Testis (tissue), 5 donors: ENCODE measurements at places on chromosomes 2 and 18.

GRCh38 chr2:181458871-181459270 lies 1.7 kb downstream of the ITGA4 start:
- no peak for DNase-seq

DNA sequence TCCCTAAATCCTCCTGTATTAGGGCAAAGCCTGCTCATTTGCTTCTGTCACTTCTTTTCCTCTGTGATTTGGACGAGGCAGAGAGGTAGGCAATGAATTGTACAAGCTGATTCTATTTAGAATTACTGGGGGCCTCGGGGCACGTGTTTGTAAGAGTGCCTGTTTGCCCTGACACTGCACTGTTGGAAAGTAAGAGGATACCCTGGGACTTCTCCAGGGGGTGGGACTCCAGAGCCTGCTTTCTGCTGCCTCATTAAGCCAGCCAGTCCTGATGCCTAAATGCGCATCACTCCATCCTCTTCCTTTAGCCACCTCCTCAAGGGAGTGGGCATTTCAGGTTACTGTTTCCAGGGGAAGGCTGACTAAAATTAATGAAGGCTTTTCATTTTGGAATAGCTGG lies 134.3 kb downstream of the TDRD15 start:
- no peak for DNase-seq

DNA sequence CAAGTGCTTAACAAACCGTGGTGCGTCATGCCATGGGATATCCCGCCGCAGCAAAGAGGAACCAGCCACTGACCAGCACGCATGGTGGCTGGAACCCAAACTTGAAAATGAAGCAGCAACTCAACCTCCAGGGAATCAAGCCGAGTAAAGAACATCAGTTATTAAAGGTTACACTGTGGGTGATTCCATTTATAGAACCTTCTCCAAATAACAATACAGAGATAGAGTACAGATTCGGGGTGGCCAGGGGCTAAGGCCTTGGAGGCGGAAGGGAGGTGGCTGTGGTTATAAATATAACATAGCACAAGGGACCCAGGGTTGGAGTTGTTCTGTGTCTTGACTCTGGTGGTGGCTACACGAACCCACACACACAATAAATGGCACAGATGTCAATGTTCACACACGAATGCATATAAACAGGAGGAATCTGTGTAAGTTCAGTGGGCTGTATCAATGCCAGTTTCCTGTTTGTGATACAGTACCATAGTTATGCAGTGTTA lies 123.1 kb downstream of the EIPR1 start:
- no peak for DNase-seq

GRCh38 chr2:162678551-162678950 lies 160.0 kb downstream of the KCNH7 start:
- DNase-seq: no peak

DNA sequence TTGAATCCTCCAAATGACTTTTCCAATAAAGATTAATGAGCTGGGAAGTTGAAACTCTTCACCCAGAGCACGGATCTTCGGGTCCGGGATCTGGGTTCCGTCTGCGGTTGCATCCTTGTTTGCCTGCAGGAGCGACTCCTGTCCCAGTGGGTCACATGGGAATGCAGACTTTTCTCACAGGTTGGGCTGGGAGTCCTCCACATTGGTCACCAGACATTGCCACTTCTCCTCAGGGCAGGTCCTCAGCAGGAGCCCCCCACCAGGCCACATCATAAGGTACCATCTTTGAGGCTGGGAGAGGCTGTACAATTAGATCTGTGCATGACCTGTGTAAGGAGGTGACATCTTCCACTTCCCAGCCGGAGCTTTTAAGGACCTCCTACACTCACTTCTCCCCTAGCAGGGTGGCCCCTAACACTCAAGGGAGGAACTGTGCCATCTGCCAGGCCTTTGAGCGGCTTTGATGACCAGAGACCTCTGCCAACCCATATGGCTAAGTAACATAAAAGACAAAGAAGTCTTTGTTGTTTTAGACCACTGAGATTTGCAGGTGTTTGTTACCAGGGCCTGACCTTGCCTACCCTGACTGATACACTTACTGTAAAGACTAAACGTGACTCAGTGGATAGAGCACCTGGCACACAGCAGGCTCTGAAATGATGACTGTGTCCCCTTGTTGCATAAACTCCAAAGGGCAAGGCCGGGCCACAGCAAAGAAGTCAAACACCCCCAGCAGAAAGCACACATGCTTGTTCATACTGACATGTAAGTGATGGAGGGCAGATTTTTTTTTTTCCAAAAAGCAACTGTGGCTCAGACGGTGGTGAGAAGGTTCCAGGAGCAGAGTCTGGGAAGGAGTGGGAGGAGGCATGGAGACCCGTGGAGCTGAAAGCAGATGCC lies 7.9 kb upstream of the TEX51 start:
- DNase-seq: no peak

GRCh38 chr2:41723526-41723925 lies 324.3 kb upstream of the PKDCC start:
- no peak for DNase-seq

DNA sequence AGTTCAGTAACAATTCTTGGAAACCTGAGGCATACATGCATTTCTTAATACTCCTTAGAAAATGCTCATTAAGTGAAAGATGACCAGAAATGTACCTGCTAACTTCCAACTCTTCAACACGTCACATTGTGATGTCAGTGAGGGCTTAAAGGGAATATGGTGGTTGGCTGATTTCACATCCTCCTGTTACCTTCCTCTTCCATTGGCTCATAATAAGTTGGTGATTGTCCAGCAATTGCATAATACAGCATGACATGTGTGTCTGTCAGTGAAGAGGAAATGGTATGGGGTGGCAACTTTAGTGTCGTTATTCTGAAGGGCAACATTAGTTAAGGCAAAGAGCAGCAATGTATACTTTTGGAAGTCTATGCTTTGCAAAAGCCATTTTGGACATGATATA lies 26.0 kb downstream of the PLEK start:
- DNase-seq: no peak

GRCh38 chr2:235958221-235958930 lies 209.8 kb downstream of the GBX2 start:
- DNase-seq: no peak

GRCh38 chr2:199455545-199456382 lies 2.0 kb downstream of the SATB2 start:
- DNase-seq: no peak

- no peak for DNase-seq
Observed at GRCh38 chr18:77151772-77152520, 19.4 kb upstream of the MBP start.

- no peak for DNase-seq
Observed at GRCh38 chr2:1936427-1936980, 192.2 kb upstream of the PXDN start.

DNA sequence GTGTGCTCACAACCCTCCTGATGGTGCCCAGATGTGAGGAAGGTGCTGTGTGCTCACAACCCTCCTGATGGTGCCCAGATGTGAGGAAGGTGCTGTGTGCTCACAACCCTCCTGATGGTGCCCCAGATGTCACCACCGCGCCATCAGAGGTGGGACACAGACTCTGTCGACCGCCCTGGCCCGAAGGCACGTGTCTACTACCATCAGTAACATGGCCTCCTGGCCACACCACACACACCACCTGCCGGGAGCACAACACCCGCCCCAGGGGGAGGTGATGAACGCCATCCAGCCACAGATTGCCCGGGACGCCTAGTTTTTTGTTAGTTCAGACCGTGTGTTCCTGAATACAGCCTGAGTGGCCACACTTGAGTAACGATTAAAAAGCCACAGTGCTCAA lies 24.5 kb downstream of the HDAC4 start:
- no peak for DNase-seq

DNA sequence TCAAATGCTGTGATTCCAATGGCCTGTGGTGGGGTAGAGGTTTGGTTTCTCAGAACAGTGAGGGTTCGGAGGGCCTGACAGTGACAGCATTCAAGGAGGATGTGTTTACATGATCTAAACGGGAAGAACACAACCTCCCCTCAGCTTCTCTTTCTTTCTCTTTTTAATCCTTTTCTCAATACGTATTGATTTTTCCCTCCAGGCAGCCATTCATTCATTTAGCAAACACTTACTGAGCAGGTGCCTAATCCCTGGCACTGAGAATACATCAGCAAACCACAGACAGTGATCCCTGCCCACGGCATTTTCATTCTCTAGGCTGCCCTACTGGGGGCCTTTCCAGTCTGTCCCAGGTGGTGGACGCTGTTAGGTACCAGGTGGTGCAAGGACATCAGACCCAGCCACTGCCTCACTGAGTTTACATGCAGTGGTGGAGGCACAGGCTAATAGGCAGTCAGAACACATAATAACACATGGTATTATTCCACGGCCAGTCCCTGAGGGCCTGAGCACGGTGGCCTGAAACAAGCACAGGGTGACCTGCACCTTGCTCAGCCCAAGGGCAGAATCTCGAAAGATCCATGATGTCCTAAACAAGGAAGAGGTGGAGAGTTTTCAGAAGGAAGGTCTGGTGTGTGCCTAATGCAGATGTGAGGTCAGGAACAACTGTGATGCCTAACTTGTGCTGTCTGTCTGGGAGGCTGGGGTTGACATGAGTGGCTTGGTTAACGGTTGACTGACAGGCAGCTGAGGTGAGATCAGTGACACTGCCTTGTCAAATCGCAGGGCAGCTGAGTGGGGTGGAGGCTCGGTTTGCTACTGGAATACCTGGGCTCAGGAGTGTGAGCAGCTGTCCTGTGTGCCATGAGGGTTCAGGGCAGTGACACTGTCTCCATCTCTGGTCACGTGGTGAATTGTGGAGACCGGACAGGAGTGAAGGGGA lies 785.5 kb upstream of the HS6ST1 start:
- DNase-seq: no peak

DNA sequence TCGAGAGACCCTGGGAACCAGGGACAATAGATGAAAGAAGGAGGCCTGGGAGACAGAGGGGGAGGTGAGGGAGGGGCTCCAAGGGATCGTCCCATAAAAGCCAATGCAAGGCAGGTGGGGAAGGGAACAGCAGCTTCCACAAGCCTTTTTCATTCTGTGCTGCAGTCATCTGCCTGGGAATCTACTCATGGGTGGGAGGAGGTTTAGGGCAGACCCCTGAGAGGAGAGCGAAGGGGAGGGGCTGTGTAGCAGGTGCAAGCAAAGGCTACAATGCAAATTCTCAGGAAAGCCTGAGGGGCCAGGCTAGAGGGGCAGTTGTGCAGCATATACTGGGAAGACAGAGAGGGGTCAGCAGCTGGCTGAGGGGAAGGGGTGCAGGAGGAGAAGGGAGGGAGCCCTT lies 135.4 kb downstream of the SETBP1 start:
- DNase-seq: no peak

DNA sequence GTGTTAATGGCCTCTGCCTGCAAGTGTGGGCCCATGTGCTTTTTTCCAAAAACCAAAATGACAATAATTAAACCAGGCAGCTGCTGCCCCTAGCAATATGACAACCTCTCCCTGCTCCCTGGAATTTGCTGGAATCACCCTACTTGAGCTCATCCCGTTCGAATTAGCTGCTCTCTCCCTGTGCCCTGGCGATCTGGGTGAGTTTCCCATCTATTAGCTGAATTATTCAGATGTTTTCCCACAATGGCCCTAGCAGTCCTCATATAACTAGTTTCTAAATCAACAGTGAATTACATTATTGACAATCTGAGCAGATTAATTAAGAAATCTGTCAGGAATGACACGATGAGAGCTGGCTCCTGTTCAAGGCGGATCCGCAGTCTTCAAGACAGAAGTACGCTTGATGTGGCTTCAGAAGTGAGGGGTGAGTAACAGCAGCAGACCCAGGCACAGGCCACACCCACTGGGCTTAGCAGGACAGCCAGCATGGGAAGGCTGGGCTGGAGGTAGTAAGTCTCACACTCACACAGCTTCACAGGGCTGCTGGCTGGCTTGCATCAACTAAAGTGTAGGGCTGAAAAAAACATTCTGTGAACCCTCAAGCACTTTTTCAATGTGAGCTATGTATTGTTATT lies 366.2 kb upstream of the ID2 start:
- no peak for DNase-seq

DNA sequence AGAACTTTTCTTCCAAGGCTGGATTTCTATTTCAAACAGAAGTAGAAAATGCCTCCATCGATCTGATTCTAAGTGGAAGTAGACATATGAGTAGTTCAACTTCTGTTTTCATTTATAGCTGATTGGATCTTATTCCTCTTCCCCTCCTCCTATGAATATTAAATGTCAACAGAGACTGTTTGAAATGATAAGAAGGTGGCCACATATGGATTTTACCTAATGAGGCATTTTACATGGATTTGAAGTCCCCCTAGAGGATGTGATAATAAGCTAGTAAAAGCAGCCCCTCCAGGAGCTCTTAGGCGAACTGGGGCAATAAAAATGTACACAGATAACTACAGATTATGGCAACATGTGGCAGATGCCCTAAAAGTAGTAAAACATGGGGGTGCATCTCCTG lies 71.0 kb downstream of the UPP2 start:
- no peak for DNase-seq

DNA sequence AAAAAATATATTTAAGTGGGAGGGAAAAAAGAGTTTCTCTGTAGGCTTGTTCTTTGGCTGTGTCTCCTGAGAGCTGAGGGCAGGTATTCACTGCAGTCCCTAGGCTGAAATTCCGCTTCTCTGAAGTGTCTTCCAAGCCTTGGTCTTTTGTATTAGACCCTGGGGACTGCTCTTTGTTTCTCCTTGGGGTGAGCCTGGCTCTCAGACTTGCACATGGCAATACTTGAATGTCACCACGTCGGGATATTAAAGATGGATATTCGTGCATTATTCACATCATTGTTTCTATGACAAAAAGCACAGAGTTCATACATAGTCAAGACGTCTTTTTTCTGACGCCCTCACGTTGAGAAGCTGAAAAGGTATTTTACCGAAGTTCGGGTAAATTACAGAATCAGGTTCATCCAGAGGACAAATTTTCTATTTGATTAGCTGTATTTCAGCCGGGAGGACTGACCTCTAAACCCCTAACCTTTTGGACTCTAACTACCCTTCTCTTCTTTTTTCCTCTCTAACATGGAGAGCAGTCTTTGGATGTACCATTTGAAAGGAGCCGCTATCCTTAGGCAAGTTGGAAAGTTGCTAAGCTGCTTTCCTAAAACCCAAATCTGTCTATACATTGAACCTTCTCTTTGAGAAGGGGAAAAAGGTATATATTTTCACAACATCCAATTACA lies 2.4 kb upstream of the HOXD3 start:
- no peak for DNase-seq

DNA sequence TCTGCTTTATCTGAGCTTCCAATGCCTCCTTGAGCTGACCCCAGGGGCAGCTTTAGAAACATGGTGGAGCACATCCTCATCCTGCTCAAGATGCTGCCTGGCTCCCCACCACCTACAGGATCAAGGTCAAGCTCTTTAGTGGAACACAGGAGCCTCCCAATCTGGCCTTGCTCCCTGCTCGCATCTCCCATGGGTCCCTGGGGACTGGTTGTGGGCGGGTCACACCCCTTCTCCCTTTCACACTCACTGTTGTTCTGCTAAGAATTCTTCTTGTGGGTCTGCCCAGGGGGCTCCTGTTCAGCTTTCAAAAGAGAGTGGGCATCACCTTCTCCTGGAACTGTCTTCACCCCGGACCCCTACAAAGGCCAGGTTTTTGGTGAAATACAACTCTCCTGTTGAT lies 8.4 kb upstream of the NT5DC4 start:
- no peak for DNase-seq

- DNase-seq: no peak
Observed at GRCh38 chr18:66316701-66317100, 287.2 kb downstream of the CDH19 start.
